Fibroblast of villous mesenchyme (primary cell): ENCODE measurements at places on chromosomes 3 and 15.

DNA sequence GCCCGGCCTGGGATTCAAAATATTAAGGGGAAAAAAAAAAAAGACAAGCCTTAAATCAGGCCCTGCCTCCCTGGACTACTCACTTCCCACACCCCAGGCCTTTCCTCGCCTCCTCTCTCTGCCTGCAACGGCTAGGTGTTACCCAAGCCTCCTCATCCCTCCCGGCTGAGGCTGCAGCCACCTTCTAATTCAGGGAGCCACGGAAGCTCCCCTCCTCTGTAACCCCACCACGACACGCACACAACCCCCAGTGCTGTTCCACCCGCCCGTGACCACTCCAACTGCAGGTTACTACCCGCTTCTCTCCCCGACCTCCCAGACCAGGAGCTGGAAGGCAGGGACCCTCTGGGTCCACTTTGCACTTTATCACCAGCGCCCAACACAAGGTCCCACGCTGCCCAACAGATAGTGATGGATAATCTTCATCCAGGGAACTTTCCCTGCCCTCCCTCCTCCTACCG is 936 bp downstream of the KIF7 start:
- DNase-seq: peak; percentile 41

DNA sequence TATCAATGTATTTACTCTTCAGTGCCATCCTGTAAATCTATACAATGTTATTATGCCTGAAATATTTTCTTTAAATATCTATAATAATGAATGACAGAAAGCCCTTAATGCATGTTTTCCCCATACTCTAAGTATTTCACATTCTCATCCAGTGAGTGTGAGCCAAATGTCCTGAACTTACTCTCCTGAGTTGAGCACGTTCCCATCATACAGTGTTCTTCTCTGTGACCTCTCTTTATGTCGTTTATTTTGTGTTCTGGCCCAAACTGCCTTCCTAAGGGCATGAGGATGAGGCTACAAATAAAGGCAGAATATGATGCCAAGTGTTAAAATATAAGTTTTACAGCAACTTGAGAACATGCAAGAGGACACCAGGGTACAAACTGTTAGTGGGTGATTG is 3.3 kb downstream of the OSBPL10 start:
- no peak for DNase-seq

DNA sequence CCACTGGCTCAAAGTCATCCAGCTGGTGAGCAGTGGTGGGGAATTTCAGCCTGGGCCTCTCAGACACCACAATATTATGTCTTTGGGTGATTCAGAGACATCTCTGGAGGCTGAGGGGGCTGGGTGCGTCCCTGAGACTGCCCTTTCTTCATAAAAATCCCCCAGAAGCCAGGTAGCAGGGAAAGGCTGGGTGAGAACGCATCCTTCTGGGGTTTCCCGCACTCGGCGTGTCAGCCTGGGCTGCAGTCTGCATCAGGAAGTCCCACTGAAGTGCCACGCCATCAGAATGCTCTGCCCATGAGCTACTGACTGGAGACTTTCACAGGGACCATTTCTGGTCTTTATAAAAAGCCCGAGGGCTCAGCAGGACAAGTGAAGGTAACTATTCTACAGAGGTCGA is 148.8 kb upstream of the SLC6A11 start:
- no peak for DNase-seq

GRCh38 chr3:15783361-15783969 is 14.3 kb downstream of the ANKRD28 start:
- DNase-seq: peak; percentile 70

- DNase-seq: peak; percentile 64
These were observed 28.5 kb upstream of the KCTD6 start for GRCh38 chr3:58463181-58463941.

DNA sequence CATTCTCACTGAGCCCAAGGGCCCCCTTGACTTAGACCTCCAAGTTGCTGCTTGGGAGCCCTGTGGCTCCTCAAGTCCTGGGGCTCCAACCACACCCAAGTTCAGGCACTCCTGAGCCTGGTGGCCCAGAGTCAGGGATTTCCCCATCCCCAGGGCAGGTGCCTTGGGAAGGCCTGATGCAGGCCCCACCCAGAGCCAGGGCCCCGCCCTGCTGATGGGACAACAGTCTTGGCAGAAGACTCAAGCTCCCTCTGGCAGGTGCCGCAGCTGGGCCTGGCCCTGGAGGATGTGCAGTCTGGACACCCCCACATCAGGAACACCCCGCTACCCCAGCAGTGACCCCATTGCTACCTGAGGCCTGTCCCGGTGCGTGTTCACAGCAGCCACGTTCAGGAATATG is 17.7 kb upstream of the SHISA5 start:
- DNase-seq: no peak

- no peak for DNase-seq
These were observed 430.6 kb upstream of the RGMA start for GRCh38 chr15:93519599-93519998.

- DNase-seq: peak; percentile 80
These were observed 85.7 kb downstream of the VGLL4 start for GRCh38 chr3:11558002-11558401.

GRCh38 chr3:83524901-83525300 is 1433.9 kb upstream of the CADM2 start:
- no peak for DNase-seq

DNA sequence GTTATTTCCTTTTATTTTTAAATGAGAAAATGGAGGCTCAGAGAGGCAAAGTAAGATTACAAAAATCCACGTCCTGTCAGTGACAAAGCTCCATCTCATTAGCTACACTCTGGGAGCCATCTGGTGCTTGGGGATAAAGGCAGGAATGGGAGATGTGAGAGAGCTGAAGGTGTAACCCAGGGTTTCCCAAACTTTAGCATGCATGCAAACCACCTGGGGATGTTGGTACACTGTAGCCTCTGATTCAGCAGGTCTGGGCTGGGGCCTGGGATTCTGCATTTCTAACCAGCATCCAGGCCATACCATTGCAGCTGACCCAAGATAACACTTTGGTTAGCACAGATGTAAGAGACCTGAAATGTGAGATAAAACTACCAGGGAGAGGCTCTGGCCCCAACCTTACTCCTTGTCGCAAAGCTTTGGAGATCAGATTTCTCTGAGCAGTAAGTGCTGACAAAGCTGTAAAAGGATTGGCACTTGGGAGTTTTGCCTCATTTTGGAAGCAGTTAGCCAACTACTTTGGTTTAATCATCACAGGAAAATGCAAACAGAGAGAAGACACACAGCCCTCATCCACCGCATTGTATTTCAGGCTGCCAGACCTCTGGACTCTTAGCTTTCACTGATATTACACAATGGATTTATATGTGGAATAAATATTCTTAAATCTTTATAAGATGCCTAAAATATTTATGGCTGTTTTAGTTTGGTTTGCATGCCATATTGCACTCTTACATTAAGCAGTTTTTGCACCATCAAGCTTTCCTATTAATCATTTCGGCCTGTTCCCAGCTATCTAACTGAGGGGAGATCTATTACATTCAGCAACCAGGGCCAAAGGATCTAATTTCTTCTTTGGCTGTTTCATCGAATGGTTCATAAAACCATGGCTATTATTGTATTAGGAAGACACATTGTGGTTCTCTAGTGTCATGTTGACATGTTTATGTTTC is 263.0 kb downstream of the EBLN2 start:
- peak; percentile 34 for DNase-seq

GRCh38 chr3:133264920-133265319 is 134.9 kb upstream of the BFSP2 start:
- no peak for DNase-seq

- DNase-seq: peak; percentile 29
These were observed 642.0 kb upstream of the KCNMB2 start for GRCh38 chr3:177894081-177894728.

DNA sequence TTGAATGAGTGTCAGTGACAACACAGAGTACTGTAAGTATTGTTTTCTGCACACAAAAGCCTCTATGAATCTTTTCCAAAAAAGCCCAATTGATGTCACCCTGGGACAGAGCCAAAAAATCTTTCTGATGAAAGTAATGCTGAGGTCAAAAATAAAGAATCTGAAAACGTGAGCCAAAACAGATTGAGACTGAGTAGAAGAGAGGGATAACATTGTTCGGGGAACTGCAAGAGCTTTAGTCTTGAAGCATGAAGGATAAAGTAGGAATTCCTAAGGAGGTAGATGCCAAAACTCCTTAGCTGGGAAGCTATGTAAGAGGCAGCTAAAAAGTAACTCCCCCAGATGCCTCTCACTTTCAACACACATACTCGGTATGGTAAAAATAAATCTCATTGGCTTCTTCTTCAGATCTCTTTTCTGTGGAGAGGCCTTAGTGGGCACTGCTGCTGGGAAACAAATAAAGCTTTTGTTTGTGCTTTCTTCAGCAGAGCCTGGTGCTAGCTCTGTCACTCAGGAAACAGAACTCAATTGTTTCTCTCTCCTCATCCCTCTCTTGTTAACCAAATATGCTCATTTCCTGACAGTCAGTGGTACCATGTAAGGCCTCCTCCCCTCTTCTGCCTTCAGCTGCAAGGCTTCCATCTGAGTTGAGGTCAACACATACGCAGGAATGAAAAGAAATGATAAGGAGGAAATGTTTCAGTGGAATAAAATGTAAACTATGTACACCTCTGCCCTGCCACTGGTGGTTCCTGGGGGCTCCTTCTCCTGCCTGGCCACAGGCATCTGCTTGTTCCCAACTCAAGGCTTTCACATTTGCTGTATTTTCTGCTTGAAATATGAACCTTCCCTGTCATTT is 58.1 kb downstream of the CD200 start:
- peak; percentile 92 for DNase-seq

DNA sequence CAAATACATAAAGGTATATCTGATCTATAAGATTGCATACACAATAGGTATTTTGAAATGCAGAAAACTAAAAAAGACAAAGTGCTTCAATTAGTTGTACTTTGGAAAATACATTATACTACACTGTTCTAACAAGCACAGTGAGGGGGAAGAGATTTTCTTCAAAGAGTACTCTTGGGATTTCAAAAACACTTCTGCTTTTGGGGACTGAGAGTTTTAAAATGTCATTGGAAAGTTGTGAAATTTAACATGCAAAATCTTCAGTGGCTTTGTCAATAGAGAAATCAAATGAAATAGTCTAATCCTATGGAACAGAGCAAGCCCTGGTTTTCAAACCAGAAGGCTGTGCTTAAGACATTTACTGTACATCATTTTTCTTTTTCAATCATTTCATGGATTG is 322.2 kb upstream of the SEMA6D start:
- no peak for DNase-seq

- no peak for DNase-seq
These were observed 90.6 kb downstream of the CACNA1D start for GRCh38 chr3:53585049-53585448.

DNA sequence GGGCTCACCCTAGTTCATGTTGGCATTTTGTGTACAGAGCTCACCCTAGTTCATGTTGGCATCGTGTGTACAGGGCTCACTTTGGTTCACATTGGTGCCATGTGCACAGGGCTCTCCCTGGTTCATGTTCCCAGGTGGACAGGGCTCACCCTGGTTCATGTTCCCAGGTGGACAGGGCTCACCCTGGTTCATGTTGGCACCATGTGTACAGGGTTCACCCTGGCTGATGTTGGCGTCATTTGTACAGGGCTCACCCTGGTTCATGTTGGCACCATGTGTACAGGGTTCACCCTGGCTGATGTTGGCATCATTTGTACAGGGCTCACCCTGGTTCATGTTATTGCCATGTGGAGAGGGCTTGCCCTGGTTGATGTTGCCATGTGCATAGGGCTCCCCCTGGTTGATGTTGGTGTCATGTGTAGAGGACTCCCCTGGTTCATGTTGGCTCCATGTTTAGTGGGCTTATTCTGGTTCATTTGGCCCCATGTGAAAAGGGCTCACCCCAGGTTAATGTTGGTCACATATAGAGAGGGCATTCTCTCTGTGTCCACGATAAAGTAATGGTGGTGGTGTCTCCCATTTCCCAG is 31.7 kb upstream of the NR2C2 start:
- DNase-seq: no peak

DNA sequence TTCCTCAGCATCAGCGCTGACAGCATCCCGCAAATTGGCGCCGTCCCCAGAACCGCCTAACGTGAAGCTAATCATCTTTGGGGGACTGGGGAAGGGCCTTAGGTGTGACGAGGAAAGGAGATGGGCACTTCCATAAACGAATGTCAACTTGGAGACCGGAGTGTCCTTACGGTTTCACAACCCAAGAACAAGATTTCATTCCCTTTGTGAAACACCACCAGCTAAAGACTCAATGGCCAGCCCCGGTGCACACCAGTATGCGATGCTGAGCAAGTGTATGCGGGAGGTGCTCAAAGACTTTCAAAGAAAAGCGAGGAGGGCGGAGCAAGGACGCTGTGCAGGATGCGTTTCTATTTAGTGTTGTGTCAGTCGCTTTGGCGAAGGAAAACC is 759 bp upstream of the TTBK2 start:
- peak; percentile 23 for DNase-seq

DNA sequence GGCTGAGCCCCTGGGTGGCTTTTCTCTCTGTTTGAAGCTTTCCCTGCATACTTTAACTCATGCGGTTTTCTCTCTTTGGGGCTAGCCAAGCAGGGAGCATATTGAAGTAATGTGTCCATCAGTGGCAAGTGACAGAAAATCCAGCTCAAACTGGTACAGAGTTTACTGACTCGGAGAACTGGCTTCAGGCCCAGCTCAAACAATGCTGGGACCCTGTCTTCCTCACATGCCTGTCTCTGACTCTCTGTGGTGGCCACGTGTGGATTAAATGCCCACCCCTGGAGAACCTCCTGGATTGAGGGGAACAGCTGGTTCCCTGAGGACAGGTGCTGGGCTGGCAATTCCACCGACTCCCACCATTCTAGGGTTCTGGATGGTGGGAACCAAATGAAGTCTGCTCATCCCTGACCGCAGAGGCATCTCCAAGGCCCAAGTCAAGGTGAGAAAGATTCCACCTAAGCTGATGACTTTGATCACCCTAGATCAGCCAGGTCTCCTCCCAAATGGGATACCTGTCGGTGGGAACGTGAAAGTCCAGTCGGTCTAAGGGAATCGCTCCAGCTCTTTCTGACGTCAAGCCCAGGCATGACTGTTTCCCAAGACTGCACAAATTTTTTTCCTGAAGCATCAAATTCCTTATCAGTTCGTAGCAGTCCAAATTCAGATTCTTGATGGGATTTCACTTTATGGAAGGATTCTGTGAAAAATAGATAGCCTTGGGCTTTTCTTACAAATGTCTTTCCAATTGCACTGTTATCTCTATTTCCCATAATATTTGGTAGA is 16.3 kb upstream of the HDAC11 start:
- no peak for DNase-seq

GRCh38 chr3:109648027-109648426 is 310.7 kb upstream of the DPPA4 start:
- DNase-seq: no peak

- peak; percentile 98 for DNase-seq
These were observed 27.0 kb upstream of the APH1B start for GRCh38 chr15:63250312-63250965.

- peak; percentile 64 for DNase-seq
These were observed 35.3 kb downstream of the PBRM1 start for GRCh38 chr3:52650439-52650838.

GRCh38 chr3:38957296-38957695 is 94.4 kb downstream of the SCN11A start:
- no peak for DNase-seq

DNA sequence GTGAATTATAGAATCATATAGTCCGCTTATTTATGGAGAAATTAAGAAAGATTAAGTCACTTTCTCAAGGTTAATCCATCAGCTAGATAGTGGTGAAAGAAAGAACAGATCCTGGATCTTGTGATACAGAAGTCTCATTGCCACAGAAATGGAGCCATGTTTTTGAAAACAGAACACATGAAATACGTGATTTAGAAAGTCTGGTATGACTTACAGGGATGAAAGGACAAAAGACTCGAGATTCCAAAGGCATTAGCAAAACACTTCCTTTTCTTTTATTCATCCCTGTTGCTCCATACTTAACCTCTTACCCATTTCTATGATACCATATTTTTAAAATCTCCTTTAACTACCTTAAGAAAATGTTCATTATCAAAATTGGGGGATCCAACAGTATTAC is 40.0 kb upstream of the TEX9 start:
- DNase-seq: peak; percentile 12
